ENCODE measurements at places on chromosomes 16 and 17.

DNA sequence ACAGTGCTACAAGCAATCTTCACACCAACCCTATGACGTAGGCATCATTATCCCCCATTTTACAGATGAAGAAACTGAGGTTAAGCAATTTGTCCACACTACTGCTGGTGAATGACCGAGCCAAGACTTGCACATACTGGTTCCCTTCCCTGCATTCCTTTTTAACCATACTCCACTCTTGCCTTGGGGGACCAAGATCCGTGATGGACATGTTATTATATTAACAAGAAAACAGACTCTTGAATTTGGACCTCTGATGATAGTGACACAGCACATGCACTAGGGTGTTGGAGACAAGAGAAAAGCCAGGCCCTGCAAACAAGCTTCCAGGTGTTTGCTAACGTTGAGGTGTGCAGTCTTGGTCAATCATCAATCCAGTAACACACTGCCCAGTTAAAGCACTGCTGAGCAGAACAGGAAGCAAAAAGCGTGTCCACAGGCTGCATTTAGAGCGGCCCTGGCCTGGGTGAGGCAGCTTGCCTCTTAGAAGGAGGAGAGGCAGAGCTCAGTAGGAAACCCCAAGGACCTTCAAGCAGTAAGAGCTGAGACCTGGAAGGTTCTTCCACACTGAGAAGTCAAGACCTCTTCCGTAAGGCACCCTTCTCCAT is 36.7 kb downstream of the HNF1B start:
- DNase-seq: no peak

DNA sequence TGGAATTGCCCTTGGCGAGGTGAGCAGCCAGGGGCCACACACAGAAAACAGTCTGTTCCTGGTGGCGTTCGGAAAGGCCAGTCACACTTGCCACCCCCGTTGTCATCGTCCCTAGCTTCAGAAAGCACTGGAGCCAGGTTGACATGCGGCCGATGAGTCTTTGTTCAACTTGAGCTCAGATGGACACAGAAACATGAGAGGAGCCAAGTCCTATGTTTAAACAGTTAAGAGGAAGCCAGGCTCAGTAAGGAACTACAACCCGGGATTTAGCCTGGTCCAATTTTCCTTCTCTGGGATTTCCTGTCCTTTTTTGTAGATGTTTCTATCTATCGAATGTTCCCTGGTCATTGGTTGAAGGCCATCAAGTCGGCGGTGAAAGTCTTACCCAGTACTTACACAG is 19.5 kb downstream of the SALL1 start:
- DNase-seq: no peak

DNA sequence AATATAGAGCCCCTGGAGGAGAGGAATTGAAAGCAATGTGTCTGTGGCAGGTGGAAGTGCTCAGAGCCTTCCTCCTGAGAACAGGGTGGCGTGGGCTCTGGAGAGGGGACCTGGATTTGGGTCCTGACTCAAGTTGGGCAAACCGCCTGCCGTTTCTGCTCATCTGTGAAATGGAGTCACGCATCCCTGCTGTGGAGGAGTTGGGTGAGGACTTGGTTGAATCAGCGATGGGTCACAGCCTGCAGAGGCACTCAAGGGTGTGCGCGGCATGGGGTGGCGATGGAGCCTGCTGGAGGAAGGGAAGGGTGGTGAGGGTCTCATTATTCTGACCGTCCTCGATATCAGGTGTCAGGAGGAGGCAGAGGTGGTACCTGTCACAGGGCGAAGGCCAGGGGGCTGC is 3.1 kb downstream of the ADAD2 start:
- no peak for DNase-seq

DNA sequence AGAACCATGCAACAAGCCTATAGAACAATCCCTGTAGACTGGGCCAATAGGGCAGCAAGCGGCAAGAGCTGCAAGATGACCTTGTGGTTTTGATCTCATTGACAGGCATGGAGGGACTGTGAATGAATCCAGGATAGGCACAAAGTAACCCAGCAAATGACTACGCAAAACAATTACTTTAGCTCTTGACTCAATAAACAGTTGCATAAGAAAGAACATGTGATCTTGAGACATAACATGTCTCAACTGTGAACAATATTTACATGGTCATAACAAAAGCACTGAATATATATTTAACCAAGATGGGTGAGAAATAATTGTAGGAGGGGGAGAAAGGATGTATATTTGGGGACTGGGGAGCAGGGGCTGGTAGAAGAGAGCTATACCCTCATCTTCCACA is 313.7 kb upstream of the CDH5 start:
- no peak for DNase-seq

- no peak for DNase-seq
Measured at GRCh38 chr17:49552070-49552751, 23.5 kb upstream of the NXPH3 start.

DNA sequence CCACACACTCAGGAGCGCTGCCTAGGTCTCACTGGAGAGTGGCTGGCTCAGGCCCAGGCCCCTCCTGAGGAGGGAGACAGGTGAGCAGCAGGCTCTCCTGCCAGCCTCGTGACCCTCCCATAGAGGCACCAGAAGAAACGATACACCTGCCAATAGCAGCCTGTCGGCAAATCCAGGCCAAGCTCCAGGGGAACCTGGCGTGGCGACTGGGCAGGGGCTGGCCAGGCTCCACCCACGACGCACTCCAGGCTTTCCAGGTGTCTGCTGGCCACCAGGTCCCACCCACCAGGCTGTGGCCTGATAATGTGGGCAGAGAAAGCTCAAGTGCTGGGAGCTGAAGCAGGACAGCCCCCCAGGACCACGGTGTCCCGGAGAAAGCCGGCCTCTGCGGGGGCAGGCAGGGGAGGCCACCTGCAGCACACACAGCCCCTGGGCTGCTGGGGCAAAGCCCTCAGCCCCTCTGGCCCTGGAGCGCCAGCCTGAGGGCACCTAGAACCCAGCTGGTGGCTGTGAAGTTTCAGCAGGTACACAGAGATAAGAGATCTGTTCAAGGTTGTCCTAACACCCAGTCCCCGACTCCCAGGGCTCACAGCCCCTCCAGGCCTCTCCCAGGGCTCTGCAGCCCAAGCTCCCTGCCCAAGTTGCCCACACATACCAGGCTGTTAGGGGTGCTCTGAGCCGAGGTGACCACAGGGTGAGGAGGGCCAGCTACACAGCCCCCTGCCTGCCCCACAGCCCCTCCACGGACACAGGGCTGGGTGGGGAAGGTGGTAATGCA is 2.4 kb downstream of the PGAP6 start:
- no peak for DNase-seq

DNA sequence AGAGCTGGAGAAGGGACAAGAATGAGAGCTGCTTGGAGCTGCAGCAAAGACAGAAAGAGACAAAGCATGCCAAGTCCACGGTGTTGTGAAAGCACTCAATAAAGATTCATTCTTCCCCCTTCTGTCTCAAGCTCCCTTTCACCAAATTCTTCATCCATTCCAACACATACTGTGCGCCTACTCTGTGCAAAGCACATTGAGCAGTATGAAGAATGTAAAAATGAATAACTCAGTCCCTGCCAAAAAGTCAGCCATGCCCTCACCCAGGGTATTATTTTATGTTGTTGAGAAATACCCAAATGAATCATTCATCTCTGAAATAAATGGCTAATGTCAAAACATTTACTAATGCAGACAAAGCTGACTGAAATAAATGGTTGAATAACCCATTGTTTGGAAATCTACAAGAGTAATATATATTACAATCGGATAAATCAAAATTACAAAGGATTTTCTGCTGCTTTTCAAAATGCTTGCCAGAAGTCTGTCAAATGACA is 282.9 kb upstream of the IRX5 start:
- no peak for DNase-seq

GRCh38 chr17:67436233-67436632 is 59.2 kb downstream of the PITPNC1 start:
- no peak for DNase-seq

GRCh38 chr17:74858672-74859458 is 820 bp downstream of the GRIN2C start:
- no peak for DNase-seq

- no peak for DNase-seq
Measured at GRCh38 chr17:80750263-80750662, 205.6 kb downstream of the RPTOR start.

DNA sequence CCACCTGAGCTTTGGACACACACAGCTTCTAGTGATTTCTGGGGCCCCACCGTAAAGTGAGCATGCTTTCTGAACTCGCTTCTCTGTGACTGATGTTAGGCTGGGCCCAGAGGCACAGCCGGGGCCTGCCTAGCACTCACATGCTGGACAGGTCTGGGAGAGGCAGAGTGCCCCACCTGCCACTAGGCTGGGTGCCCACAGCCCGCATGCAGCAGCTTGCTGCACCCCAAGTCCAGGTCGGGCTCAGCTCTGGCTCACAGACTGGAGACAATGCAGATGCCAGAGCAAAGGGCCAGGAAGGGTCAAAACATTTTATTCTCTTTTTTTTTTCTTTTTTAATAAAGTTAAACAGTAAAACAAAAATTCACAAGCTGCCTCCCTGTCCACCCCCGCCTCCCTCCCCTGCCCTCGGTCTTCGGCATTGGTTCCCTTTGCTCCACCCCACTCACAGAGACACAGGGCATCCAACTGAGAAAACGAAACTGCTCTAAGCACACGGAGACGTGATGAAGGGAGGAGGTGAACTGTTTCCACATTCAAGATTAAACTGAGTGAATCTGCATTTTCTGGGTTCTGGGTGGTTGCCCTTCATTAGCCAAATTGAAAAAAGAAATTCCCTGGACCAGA is 9.7 kb downstream of the CNP start:
- DNase-seq: no peak

- peak; percentile 18 for DNase-seq
Measured at GRCh38 chr16:84084570-84085270, 32.0 kb downstream of the MBTPS1 start.

- no peak for DNase-seq
Measured at GRCh38 chr16:10121897-10122425, 60.3 kb downstream of the GRIN2A start.

DNA sequence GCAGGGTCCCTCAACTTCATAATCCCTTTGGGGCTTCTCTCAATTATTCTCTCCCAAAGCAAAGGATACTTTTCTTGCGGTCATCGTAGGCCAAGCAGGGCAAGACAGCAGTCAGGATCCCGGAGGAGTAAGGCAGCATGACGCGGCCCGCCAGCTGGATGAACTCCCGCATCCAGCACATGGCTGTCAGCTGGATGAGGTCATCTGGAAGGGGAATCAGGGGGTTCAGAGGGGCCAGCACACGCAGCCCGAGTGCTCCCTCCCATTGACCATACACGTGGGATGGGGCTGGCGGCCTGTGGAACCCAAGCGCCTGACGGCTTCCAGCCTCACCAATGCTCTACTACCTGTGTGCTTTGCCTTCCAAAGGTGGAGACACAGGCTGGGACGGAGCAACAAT is 19.2 kb downstream of the VAC14 start:
- no peak for DNase-seq

DNA sequence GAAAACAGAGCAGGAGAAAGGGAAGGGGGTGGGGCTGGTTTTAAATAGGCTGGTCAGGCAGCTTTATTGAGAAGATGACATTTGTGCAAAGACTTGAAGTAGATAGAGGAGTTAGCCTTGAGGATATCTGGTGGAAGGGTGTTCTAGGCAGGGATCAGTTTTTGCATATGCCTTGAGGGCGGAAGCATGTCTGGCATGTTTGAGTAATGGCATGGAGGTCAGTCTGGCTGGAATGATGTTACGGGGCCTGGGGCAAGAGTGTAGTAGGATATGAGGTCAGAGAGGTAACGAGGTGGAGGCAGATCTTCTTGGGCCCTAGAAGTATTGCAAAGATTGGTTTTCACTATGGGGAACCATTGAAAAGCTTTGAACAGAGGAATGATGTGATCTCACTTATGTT is 4.8 kb downstream of the RABEP1 start:
- DNase-seq: no peak

DNA sequence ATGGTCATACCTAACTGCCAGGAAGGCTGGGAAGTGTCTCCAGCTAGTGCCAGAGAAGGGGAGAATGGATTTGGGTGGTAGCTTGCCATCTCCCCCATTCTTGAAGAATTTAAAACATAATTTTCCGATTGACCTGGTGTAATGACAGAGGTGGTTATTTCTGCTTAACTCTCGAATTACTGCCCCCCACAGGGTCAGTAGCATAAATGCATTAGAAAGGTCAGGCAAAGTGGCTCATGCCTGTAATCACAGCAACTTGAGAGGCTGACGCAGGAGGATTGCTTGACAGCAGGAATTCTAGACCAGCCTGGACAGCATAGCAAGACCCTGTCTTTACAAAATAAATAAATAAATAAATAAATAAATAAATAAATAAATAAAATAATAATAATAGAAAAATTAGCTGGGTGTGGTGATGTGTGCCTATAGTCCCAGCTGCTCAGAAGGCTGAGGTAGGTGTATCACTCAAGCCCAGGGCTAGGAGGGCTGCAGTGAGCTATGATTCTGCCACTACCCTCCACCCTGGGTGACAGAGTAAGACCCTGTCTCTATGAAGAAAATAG is 27.5 kb downstream of the TMC7 start:
- no peak for DNase-seq

GRCh38 chr16:66889622-66890021 is 9.3 kb downstream of the PDP2 start:
- DNase-seq: no peak
